ENCODE measurements at places on chromosomes 1 and 21.

- DNase-seq, result peak; percentile 17
Measured at GRCh38 chr1:23756676-23757075, 13.4 kb downstream of the ELOA start.

DNA sequence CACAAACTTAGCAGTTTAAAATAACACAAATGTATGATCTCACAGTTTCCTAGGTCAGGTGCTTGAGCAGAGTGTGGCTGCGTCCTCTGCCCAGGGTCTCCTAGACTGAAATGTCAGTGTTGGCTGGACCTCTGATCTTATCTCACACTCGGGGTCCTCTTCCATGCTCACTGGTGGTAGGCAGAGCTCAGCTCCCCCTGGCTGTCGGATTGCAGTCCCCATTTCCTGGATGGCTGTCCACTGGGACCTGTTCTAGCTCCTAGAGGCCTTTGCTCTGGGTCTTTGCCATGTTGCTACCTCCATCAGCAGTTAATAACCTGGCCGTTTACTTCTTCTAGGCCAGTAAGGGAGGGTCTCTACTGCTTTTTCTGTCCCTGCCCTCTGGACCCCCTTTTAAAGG, 107.5 kb downstream of the PCNX2 start:
- DNase-seq, result no peak

DNA sequence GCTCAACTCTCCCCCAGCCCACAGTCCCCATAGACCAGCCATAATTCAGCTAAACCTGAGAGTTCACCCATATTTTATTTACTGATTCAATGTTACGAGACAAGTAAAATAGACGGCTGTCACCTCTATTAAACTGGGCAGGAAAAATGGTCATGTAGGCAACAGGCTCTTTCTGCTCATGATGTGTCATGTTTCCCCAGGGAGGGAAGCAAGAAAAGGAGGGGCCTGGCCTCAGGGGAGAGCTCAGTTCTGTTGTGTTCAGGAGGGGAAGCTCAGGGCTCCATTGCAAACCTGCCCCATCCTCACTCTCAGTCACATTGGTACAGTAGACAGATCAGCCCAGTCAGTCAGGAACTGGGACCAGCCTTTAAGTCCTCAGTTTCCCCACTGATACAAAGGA, 12.8 kb downstream of the GRIK3 start:
- no peak for DNase-seq

GRCh38 chr1:187396929-187397796, 568.4 kb downstream of the PLA2G4A start:
- DNase-seq, result no peak

- no peak for DNase-seq
Measured at GRCh38 chr1:67316918-67317317, 9.2 kb downstream of the IL12RB2 start.

- DNase-seq, result no peak
Measured at GRCh38 chr1:195278644-195279043, 1329.6 kb downstream of the KCNT2 start.

DNA sequence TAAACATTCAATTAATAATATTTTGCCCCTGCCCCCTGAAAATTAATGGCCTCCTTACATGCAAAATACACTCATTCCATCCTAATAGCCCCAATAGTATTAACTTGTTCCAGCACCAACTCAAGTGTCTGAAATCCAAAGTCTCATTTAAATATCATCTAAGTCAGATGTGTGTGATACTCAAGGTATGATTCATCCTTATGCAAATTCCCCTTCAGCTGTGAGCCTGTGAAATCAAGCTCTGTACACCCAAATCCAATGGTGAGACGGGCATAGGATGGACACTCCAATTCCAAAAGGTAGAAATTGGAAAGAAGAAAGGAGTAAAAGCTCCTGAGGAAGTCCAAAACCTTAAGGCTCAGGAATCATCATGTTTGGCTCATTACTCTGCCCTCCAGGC, 83.5 kb downstream of the HHAT start:
- no peak for DNase-seq

DNA sequence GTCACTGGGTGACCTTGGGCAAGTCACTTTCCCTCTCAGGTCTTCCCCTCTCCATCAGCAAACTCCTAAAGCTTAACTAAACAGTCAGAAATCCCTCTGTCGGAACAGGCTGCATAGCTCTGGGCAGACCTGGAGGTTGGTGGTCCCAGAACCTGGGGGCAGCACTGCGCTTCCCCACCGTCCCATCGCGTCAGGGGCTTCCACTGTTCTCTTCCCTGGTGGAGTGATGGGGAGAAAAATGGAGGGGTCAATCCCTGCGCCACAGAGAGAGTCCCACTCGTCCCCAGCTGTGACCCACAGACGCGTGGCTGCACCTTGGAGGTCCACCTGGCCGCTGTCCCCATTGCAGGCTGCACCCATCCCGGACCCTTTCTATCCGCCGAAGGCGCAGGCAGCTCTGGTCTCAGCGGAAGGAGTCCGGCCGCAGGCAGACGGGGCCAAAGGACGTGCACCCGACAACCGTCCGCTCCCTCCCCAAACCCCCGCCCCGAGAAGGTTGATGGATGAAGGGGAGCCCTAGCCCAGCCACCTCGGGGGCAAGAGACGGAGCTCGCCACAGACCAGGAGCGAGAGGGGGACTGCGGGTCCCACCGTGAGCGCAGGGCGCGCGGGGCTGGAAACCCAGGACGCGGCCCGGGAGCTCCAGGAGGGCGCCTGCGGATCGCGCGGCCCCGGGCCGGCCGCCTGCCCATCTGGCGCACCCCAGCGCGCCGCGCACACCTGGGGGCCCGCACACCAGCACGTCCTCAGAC, 588 bp upstream of the WNT3A start:
- no peak for DNase-seq

DNA sequence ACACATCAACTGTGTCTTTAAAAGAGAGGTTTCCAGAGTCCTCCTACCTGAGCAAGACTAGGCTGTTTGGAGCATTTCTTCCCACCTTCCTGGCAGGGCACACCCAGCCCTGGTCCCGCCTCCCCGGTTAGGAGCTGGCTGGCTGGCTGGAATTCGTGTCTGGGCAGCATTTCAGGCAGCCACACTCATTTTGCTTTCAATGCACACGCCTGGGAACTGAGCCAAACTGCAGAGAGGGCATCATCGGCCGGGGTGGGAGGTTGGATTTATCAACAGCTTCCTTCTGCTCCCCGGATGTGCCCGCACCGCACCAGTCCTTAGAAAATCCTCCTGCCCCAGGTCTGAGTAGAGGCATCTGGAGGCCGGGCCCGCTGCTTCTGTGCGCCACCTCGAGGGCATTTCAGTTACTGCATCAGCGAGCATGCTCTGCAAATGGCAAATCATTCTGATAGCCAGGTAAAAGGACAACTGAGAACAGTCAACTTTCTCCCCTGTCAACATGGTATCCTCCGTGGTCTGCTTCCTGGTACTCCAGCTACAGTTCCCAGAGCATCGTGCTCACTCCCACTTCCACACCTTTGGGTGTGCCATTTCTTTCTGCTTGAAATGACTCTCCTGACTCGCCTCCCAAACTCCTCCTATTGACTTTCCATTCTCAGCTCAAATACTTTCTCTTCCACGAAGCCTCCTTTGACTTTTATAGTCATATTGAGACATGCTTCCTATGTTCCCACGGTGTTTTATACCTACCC, 20.6 kb downstream of the TCEA3 start:
- DNase-seq, result peak; percentile 91

DNA sequence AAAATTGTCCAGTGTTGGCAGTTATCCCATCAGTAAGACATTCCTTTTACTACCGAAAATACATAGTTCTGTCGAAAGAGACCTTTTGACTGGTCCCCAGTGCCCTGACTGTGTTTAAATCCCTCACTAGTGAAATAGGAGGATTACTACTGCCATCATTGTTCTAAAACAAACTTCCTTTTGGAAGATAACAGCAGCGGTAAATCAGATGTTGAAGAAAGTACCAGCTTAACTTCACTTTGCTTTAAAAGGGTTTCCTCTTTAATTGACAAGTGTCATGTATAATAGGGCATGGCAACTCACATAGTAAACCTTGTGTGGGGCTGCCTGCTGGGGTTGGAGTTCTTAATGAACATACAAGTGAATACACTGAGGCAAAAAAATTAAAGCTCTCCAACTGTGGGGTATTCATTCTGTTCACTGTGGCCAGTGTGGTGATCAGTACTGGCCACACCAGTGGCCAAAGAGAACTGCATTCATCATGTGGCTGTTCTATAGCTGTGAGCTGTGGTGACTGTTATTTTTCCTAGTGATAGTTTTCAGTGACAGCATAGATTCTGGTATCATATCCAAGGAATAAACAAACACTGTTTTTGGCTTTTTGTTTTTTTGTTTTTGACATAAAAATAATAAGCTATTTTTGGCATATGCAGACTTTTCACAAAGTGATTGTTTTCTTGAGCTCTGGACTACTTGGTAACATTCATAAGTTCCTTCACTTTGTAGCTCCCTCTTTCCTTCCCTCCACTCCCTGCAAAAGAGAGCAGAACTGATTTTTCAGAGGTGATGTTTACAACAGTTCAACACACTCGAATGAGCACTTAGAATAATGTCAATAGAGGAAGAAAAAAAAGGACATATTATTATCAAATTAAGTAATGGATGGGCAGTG, 74.5 kb downstream of the NFIA start:
- DNase-seq, result no peak

DNA sequence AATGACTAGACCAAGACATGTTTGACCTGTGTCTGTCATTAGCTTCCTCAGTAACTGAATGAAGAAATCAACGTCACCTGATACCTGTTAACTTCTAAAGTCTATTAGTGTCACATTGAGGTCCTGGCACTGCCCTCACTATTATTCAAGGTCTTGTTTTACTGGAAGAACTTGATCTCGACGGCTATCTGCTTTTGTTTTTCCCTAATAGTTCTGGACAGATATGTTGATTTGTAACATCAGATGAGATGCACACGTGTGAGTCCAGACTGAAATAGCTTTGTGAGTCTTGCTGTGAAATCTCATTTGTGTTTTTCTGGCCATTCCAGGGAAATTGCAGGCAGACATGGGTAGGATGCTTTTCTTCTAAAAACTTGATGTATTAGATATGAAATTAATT, 159.2 kb downstream of the RYR2 start:
- DNase-seq, result no peak

Measured in fibroblast of upper back skin (primary cell).